NCI-H1930 (cell line): ENCODE measurements at places on chromosomes 6 and 20.

DNA sequence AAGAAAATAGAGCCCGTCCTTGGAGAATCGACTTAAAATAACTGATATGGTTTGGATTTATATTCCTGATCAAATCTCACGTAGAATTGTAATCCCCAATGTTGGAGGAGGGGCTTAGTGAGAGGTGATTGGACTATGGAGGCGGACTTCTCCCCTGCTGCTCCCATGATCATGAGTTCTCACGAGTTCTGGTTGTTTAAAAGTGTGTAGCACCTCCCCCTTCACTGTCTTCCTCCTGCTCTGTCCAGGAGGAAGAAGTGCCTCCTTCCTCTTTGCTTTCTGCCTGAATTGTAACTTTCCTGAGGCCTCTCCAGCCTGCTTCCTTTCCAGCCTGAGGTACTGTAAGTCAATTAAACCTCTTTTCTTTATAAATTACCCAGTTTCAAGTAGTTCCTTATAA lies 529.2 kb downstream of the HAO1 start:
- DNase-seq = no peak

GRCh38 chr20:47262365-47263013 lies 94.0 kb downstream of the ZMYND8 start:
- DNase-seq = no peak

GRCh38 chr6:12804952-12805645 lies 88.5 kb downstream of the PHACTR1 start:
- no peak for DNase-seq

DNA sequence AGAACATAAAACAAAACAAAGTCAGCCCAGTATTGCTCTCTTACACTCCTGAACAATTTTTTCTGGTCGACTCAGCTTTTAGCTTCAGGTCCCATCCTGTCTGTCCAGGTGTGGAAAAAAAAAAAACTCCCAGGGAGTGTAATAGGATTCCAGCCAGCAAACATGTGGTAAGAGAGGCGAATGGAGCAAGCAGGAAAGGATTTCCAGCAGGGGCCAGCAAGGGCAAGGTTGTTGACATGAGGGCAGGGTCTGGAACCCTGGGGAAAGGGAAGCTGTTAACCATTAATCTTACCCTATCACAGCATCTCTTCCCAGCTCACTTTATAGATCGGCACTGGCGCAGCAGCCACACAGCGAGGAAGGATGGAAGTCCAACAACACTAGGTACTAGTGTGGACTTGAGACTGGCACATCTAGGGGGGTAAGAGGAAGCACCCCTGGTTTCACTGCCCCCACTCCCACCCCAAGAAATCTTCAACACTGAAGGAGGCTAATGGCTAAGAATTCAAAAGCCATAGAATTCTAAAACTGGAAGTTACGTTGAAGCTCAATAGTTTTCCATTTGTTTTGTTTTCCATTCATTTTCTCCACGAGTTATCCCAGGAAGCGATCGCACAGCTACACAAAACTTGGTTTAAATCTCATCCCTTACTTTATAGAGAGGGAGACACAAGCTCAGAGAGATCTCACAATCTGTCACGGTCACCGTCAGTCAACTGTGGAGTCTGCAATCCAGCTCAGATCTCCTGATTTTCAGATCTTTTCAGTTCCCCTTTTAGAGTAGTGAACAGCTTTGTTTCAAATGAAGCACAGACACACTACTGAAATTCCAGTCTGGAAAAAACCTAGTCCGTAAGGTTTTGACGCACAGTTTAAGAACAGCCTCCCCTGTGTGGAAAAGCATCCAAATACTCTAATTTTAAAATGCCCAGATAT lies 53.3 kb downstream of the SLC22A23 start:
- DNase-seq = no peak

DNA sequence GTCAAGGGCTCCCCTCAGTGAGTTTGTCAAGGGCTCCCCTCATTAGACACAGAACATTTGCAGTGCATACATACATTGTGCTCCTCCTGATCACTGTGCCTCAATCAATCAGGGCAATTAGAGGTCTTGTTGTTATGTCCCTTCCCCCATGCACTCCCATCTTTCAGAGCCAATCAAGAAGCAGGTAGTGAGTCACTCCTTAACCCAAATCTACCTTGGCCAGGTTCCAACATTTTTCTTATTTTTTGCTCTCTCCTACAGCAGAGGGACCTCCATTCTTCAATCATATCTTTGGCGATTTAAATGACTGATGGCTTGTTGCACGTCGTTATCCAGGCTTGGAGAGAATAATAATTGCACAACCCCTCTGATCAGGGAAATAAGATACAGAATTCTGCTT lies 409.9 kb upstream of the SPTLC3 start:
- DNase-seq = no peak

- DNase-seq = no peak
These were observed 49.8 kb upstream of the HEY2 start for GRCh38 chr6:125699591-125699990.

GRCh38 chr20:14214046-14214445 lies 123.4 kb downstream of the FLRT3 start:
- DNase-seq = no peak

- DNase-seq = no peak
These were observed 33.9 kb upstream of the HLA-C start for GRCh38 chr6:31305703-31306219.
